ENCODE measurements at places on chromosomes 4 and X. TPM values are rescaled to one million over a fixed set of nuclear protein-coding genes. Genes with fewer than 3 reads are reported as not detected.

The ETDB gene
- not detected for total RNA-seq

The TEC gene
- 4.5 TPM for total RNA-seq

The EIF1AX gene
- 29.3 TPM for total RNA-seq

The ARHGEF6 gene
- total RNA-seq: 17.6 TPM

The BST1 gene
- total RNA-seq: 22.7 TPM

The TRIM75 gene
- total RNA-seq: not detected

The HPGDS gene
- not detected for total RNA-seq

The GAGE12F gene
- not detected for total RNA-seq

The CXCL6 gene
- not detected for total RNA-seq

The HHIP gene
- 2.2 TPM for total RNA-seq
